ENCODE measurements at places on chromosomes 1 and 21. TPM values are rescaled to one million over a fixed set of nuclear protein-coding genes. Genes with fewer than 3 reads are reported as not detected.

Gene CFHR3
- total RNA-seq = not detected

Gene TBX19
- total RNA-seq = 0.29 TPM

Gene RGS13
- not detected for total RNA-seq

Gene MPL
- total RNA-seq = not detected

Gene KRTAP13-4
- total RNA-seq = not detected

Gene SPATA21
- not detected for total RNA-seq

Gene AHCYL1
- 46.4 TPM for total RNA-seq

Gene C1orf122
- total RNA-seq = 194 TPM

Gene ATP1A4
- total RNA-seq = not detected

Gene THEMIS2
- 12.1 TPM for total RNA-seq

Gene C1orf87
- total RNA-seq = 0.17 TPM

Gene SLC35F3
- total RNA-seq = 2.2 TPM

Gene TNFRSF4
- 0.36 TPM for total RNA-seq

Gene DHCR24
- 258 TPM for total RNA-seq

Gene OR2AK2
- total RNA-seq = not detected

Gene SPATA6
- 1.8 TPM for total RNA-seq

Gene DYNLT5
- total RNA-seq = not detected

Gene LEPR
- 12.4 TPM for total RNA-seq

Gene KCNJ9
- not detected for total RNA-seq

Gene HRNR
- not detected for total RNA-seq

Gene FCGR1A
- total RNA-seq = not detected

Gene RGS5
- total RNA-seq = 0.36 TPM

Gene KCNA3
- total RNA-seq = not detected

Gene SPRR1B
- 0.75 TPM for total RNA-seq

Gene TRABD2B
- 0.46 TPM for total RNA-seq

Gene UBE2U
- total RNA-seq = not detected

Gene USP1
- 52.9 TPM for total RNA-seq

Gene CCDC17
- not detected for total RNA-seq

Gene PYHIN1
- not detected for total RNA-seq

Gene CD160
- not detected for total RNA-seq

Gene CD247
- not detected for total RNA-seq

Gene HSD11B1
- 0.75 TPM for total RNA-seq

Data from epithelial cell of proximal tubule (primary cell).